IMR-90 (cell line): ENCODE measurements at places on chromosomes 11 and 22. TPM values are rescaled to one million over a fixed set of nuclear protein-coding genes. Genes with fewer than 3 reads are reported as not detected.

The SYT9 gene
- total RNA-seq = not detected in 2 replicates

DNA sequence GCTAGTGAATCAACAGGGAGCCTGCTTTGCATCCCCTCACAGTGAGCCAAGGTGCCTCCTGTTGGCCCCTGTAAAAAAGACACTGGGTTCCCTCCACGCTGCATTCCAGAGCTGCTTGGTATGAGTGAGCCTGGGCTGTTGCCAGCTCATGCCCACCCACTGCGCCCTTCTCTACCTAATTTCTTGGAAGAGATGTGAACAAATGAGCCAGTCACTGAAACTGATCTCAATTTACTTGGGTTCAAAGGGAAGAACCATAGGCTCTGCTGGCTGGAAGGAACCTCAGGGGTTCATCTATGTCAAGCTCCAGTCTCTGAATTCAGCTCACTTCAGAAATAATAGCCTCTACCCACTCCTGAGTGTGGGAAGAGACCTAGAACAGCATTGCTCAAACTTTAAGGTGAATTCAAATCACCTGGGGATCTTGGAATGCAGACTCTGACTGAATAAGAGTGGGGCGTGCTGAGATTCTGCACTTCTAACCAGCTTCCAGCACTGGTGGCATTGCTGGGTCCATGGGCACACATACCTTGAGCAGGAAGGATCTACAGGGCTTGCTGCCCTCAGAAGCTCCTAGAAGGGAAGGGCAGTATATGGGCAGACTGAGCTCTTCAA, 5.4 kb upstream of the TMPRSS4 start:
- no peaks in the 10 kb centered on the region for H3K4me1 ChIP-seq
- H3K27ac ChIP-seq = no peak overlapping the region
- H3K27me3 ChIP-seq = no peaks in the 10 kb centered on the region; the same call in none of the 2 replicates
- H3K36me3 ChIP-seq = no peaks in the 10 kb centered on the region
- no peak for DNase-seq

DNA sequence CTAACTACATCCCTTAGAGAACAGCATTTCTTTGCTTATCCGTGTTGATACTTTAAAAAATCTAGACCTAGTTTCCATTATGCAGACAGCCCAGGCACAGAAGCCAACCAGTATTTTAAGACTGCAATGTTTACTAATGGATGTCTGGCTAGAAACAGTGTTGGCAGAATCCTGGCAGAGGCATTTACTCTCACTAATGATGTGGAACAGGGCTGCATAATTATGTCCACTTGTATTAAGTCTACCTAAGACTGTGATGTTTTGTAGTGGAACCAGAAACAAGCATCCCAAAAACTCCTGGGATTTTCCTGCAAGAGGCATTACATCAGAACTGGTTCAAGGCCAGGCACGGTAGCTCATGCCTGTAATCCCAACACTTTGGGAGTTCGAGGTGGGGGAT, 50.2 kb upstream of the PICALM start:
- no peak overlapping the region for H3K4me3 ChIP-seq
- peaks cover 11% of the 10 kb centered on the region for H3K4me1 ChIP-seq
- H3K27ac ChIP-seq = no peak overlapping the region
- H3K27me3 ChIP-seq = no peaks in the 10 kb centered on the region
- DNase-seq = no peak

DNA sequence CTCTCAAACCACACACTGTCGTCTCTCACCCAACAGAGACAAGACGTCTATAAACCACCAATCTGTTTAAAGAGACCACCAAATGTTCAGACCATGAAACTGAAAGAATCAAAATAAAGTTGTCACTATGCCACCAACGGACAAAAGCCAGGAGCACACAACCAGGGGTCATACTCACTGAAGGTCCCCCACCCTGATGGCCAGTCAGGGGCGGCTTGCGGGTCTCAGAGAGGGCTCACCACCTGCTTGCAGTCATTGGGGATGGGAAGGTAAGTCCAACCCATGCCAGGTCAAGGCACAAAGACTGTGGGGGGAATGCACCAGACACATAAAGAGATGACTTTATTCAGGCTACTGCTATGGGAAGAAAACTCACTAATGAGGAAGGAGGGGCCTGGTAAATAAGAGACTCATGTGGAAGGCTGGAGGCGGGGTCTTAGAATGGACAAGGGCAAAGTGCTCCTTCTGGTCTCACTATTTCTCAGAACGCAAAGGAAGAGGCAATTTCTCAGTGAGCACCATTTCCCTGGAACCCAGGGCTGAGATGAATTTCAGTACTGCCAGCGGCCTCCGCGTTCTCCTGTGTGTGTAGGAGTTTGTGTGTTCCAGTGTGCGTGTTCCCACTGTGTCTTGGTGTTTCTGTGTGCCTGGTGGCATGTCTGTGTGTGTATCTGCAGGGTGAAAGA, 17.3 kb downstream of the SCARF2 start:
- H3K27ac ChIP-seq = no peak overlapping the region
- peaks cover 11% of the 10 kb centered on the region; the same call in 1 of the 2 replicates for H3K36me3 ChIP-seq
- peaks cover 13% of the 10 kb centered on the region; the same call in 1 of the 2 replicates for H3K4me1 ChIP-seq
- DNase-seq = no peak
- no peaks in the 10 kb centered on the region for H3K27me3 ChIP-seq

GRCh38 chr11:706957-707816, 1.2 kb downstream of the EPS8L2 start:
- peak overlapping the region; percentile 58 for H3K27ac ChIP-seq
- H3K36me3 ChIP-seq = peaks cover 6% of the 10 kb centered on the region; the same call in 1 of the 2 replicates

GRCh38 chr11:108985236-108985944, 320.5 kb downstream of the DDX10 start:
- no peaks in the 10 kb centered on the region for H3K36me3 ChIP-seq
- H3K27ac ChIP-seq = no peak overlapping the region
- H3K27me3 ChIP-seq = no peaks in the 10 kb centered on the region
- peaks cover 5% of the 10 kb centered on the region for H3K4me1 ChIP-seq
- no peak for DNase-seq

GRCh38 chr11:77069336-77069968, 2.7 kb downstream of the CAPN5 start:
- no peaks in the 10 kb centered on the region for H3K36me3 ChIP-seq
- peaks cover 38% of the 10 kb centered on the region for H3K4me1 ChIP-seq
- no peaks in the 10 kb centered on the region for H3K27me3 ChIP-seq

DNA sequence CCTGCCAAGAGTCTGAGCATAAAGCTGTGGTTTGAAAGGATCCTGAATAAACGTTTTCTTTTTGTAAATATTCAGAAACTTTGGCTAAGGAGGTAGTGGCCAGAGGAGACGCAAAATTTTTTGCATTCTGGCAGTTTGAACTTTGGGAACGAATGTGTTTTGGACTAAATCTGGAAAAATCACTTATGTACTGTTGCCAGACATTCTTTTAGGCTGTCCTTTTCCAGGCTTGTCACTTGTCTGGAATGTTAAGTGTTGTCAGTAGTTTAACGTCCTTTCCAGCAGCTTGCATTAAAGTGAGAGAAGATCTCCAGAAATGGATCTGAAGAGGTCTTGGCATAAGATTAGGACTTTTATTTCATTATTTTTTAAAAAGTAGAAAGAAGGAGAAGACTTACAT, 18.5 kb downstream of the SPECC1L start:
- H3K27me3 ChIP-seq = no peaks in the 10 kb centered on the region
- H3K4me3 ChIP-seq = no peak overlapping the region; the same call in 1 of the 2 replicates
- H3K4me1 ChIP-seq = peaks cover 17% of the 10 kb centered on the region
- H3K36me3 ChIP-seq = no peaks in the 10 kb centered on the region
- no peak overlapping the region for H3K27ac ChIP-seq

The LINC01488 gene
- not detected in 2 replicates for total RNA-seq

DNA sequence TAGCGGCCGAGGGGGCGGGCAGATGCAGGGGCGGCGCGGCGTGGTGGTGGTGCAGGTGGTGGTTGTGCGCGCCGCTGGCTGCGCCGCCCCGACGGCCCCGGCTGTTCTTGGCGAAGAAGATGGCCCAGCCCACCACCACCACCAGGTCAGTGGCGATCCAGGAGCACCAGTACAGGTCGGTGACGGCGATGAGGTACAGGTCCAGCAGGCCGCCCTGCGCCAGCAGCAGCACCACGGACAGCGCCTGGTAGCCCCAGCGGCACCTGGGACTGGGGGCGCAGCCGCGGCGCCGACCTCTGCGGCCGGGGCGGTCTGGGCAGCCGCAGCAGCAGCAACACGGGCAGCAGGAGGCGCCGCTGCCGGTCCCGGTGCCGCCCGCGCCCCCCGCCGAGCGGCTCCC, 879 bp downstream of the TMEM121B start:
- H3K36me3 ChIP-seq = no peaks in the 10 kb centered on the region
- no peak overlapping the region for H3K4me3 ChIP-seq
- DNase-seq = peak; percentile 30
- no peaks in the 10 kb centered on the region for H3K4me1 ChIP-seq

DNA sequence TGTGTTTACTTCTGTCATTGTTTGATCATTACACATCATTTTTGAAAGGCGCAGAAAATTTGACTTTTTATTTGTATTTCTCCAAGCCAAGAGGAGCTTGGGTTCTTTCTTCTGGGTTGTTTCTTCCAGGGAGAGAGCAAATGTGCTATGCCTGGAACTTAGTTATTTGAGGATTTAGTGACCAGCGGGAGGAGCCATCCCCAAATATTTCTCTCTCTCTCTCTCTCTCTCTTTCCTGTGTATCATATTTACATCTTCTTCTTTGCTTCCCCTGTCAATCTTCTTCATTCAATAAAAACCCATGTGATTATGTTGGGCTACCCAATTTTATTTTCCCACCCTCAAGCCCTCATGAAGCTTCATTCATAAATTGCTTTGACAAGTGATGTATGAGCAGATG, 534.5 kb downstream of the LRRC4C start:
- H3K4me3 ChIP-seq = no peak overlapping the region
- no peak overlapping the region for H3K27ac ChIP-seq
- DNase-seq = no peak
- H3K27me3 ChIP-seq = no peaks in the 10 kb centered on the region
- H3K4me1 ChIP-seq = no peaks in the 10 kb centered on the region
- H3K36me3 ChIP-seq = no peaks in the 10 kb centered on the region

- no peak overlapping the region for H3K4me3 ChIP-seq
- no peak for DNase-seq
- H3K27ac ChIP-seq = no peak overlapping the region
- peaks cover 23% of the 10 kb centered on the region for H3K4me1 ChIP-seq
- H3K27me3 ChIP-seq = no peaks in the 10 kb centered on the region
Observed at GRCh38 chr22:43823911-43824665, 12.0 kb upstream of the EFCAB6 start.

DNA sequence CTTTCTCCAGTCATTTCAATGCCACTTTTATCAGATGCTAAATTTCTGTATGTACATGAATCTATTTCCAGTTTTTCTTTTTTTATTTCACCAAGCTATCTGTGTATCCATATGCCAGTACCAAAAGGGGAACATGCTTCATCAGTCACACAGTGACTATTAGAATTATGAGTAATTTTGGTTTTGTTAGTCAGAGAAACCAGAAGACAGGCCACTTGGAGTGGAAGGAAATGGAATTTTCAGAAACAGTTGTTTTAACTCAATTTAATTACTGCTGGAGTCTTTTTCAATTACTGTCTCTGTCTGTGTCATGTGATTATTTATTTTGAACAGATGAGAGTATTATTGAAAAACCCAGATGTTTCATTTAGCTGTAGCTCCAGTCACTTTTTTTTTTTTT, 84.6 kb upstream of the ANO3 start:
- no peaks in the 10 kb centered on the region for H3K36me3 ChIP-seq
- H3K4me3 ChIP-seq = no peak overlapping the region
- no peak overlapping the region for H3K27ac ChIP-seq
- H3K27me3 ChIP-seq = no peaks in the 10 kb centered on the region
- DNase-seq = peak; percentile 81

The GLB1L3 gene
- total RNA-seq = not detected in 2 replicates

- no peaks in the 10 kb centered on the region for H3K27me3 ChIP-seq
- DNase-seq = peak; percentile 17
- peaks cover 3% of the 10 kb centered on the region; the same call in 1 of the 2 replicates for H3K4me1 ChIP-seq
- H3K27ac ChIP-seq = no peak overlapping the region
- no peaks in the 10 kb centered on the region for H3K36me3 ChIP-seq
Observed at GRCh38 chr11:27977031-27977430, 130.9 kb downstream of the KIF18A start.

The TNNI2 gene
- not detected in 2 replicates for total RNA-seq

GRCh38 chr11:9138612-9139579, 47.5 kb upstream of the SCUBE2 start:
- peaks cover 8% of the 10 kb centered on the region for H3K4me1 ChIP-seq
- H3K4me3 ChIP-seq = no peak overlapping the region
- H3K36me3 ChIP-seq = peaks cover 44% of the 10 kb centered on the region
- DNase-seq = peak; percentile 95
- peak overlapping the region; percentile 36 for H3K27ac ChIP-seq
- H3K27me3 ChIP-seq = no peaks in the 10 kb centered on the region

The TBX10 gene
- not detected in 2 replicates for total RNA-seq
